T-cell (primary cell): ENCODE measurements at places on chromosomes 5 and 9.

DNA sequence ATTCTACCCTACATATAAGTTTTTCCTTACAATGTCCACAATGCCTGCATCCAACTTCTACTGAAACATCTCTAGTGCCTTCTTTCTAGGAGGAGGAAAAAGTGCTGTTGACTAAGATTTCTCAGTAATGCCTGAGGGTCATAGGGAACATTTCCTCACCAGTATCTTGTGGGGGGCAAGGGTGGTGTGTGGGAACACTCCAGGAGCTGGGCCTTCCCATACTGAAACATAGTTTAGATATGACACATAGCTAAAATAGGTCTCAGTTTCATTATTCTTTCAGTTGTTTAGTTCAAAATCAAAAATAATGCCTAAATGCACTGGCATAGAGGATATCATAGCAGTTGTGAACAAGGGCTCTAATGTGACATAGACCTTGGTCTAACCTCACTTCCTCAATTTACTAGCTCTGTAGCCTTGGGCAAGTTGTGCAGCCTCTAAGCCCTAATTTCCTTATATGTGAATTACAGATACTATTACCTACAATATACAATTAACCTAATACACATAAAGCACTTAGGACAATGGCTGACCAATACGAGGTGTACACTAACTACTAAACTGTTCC lies 66.1 kb downstream of the HAPLN1 start:
- no peak overlapping the region for H3K27ac ChIP-seq
- no peaks in the 10 kb centered on the region for H3K27me3 ChIP-seq
- no peaks in the 10 kb centered on the region for H3K4me1 ChIP-seq

GRCh38 chr9:137357166-137357565 lies 55.1 kb upstream of the NRARP start:
- DNase-seq: no peak
- no peaks in the 10 kb centered on the region for H3K27me3 ChIP-seq
- no peaks in the 10 kb centered on the region for H3K4me1 ChIP-seq
- no peak overlapping the region for H3K27ac ChIP-seq

DNA sequence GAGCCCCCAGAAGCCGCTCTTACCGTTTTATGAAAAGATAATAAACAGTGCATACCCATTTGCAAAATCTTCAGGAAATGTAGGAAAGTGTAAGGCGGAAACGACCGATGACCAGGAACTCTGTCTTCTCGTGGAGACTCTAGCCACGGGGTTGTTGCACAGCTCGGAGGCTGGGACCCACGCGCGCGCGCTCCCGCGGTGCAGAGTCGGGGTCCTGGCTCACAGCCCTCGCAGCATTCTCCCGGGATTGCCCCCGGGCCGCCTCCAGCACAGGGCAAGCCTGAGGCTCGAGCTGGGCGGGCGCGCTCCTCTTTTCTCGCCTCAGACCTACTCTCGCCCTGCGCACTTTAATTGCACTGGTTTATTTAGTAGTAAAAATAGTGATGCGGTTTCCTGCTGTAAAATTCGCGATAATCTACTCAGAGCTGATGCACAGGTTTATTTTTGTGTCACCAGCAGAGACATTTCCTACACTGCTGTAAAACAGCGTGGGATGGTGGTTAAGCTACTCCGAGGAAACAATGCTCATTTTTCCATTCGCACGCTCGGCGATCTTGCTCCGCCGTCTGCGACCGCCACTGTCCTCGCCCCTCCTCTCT lies 15.5 kb downstream of the TRIM7 start:
- peak overlapping the region; percentile 45 for H3K27ac ChIP-seq
- H3K4me3 ChIP-seq: peak overlapping the region; percentile 99
- H3K4me1 ChIP-seq: peaks cover 55% of the 10 kb centered on the region
- H3K27me3 ChIP-seq: no peaks in the 10 kb centered on the region
- DNase-seq: peak; percentile 52
- no peaks in the 10 kb centered on the region for H3K36me3 ChIP-seq

DNA sequence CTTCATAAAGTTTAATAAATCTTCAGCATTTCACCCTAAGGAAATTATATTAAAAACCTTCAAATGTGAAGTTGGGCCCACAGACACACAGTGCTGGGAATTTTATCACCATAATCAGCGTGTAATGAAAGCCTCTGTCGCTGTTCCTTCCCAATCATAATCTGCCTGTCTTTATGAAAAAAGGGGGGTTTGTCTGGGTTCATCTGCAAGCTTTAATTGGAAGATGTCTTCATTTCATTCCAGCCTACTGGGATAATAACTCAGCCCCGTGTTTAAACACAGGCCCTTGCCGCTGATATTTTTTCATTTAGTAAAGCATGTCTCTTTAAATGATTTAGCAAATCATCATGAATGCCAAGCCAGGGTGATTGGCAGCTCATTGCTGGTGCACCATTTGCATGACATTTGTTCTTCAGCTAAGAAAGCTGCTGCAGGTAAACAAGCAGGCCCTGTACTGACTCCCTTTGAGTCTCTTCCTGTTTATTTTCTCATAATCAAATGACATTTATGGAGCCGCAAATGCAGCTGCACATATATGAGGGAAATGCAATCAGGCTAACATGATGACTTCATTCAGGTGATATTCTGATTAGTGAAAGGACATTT lies 362.9 kb upstream of the TLE4 start:
- no peak overlapping the region for H3K4me3 ChIP-seq
- no peaks in the 10 kb centered on the region for H3K4me1 ChIP-seq
- H3K27me3 ChIP-seq: no peaks in the 10 kb centered on the region
- no peak for DNase-seq

- H3K27me3 ChIP-seq: no peaks in the 10 kb centered on the region
- H3K4me3 ChIP-seq: no peak overlapping the region
- no peak for DNase-seq
- peaks cover 56% of the 10 kb centered on the region for H3K36me3 ChIP-seq
- no peaks in the 10 kb centered on the region for H3K4me1 ChIP-seq
Measured at GRCh38 chr9:128627906-128628305, 28.7 kb downstream of the DYNC2I2 start.

- no peaks in the 10 kb centered on the region for H3K36me3 ChIP-seq
- DNase-seq: no peak
- H3K4me1 ChIP-seq: peaks cover 2% of the 10 kb centered on the region
- no peak overlapping the region for H3K4me3 ChIP-seq
- no peaks in the 10 kb centered on the region for H3K27me3 ChIP-seq
Measured at GRCh38 chr9:136671646-136672430, 9.1 kb downstream of the EGFL7 start.

GRCh38 chr9:23447166-23447565 lies 378.9 kb downstream of the ELAVL2 start:
- no peak for DNase-seq
- H3K4me3 ChIP-seq: no peak overlapping the region
- no peaks in the 10 kb centered on the region for H3K27me3 ChIP-seq
- no peak overlapping the region for H3K27ac ChIP-seq
- H3K36me3 ChIP-seq: no peaks in the 10 kb centered on the region
